ENCODE measurements at places on chromosomes 11 and 22. TPM values are rescaled to one million over a fixed set of nuclear protein-coding genes. Genes with fewer than 3 reads are reported as not detected.

DNA sequence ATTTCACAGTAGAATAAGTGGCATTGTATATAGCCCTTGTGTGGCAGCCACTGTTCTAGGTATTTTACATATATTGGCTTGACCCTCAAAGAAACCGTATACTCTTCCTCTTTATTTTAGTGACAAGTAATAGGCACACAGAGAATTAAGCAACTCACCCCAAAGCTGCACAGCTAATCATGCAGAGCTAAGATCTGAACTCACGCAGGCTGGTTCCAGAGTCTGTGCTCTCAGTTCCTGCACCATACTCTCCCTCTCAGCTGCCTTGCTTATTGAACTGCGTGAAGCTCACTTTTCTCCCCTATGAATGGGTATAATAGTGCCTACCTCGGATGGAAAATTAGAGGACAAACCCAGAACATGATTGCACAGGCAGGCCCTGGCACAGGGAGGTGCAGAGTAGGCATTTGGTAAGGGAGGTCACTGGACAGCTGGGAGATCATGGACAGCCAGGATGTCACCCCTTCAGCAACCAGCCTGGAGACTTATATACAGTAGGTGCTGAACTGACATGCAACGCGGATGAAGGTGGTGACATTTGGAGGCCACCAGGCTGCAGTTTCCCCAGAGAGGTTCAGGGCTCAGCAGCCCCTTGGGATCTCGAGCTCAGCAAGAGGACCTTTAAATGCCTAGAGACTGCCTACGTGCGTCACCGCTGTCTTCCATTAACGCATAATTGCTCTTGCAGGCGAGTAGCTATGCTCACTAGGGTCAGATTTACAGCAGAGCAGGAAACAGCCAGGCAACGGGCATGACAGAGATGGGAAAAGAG is 78.4 kb upstream of the TP53I11 start:
- H3K4me1 ChIP-seq = no peaks in the 10 kb centered on the region
- no peak overlapping the region for H3K27ac ChIP-seq
- no peak overlapping the region for H3K4me3 ChIP-seq
- no peaks in the 10 kb centered on the region for H3K36me3 ChIP-seq
- peak; percentile 32 for DNase-seq

DNA sequence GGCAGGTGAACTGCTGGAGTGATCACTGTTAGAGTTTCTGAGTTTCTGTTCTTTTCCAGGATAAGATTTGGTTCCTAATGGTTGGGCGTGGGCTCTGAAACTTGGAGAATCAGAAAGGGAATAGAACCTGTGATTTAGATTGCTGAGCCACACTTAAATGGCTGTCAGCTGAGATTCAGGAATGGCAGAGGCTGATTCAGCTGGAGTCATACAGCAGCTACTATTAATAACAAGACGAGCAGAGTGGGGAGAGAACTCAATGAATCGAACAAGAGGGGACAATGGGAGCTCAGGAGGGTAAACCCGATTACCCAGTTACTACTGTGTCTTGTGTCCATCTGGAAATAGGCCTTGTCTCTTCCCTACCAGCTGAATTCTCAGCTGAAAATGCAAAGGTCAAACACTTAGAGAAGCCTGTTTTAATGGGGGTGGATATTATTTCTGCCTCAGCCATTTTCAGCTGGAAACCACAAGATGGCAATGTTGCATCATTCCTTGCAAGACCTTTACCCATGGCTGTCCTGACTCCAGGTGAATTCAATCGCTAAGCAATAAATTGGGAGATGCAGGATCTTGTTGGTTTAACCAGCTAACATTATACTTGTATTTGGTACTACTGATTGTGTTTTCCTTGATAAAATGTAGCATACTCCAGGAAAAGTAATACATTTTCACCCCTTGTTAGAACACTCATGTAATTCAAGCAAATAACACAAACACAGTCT is 104.5 kb upstream of the RAG2 start:
- H3K27ac ChIP-seq = no peak overlapping the region
- peak; percentile 72 for DNase-seq
- H3K36me3 ChIP-seq = no peaks in the 10 kb centered on the region
- no peaks in the 10 kb centered on the region for H3K4me1 ChIP-seq
- H3K4me3 ChIP-seq = no peak overlapping the region
- no peaks in the 10 kb centered on the region for H3K27me3 ChIP-seq

DNA sequence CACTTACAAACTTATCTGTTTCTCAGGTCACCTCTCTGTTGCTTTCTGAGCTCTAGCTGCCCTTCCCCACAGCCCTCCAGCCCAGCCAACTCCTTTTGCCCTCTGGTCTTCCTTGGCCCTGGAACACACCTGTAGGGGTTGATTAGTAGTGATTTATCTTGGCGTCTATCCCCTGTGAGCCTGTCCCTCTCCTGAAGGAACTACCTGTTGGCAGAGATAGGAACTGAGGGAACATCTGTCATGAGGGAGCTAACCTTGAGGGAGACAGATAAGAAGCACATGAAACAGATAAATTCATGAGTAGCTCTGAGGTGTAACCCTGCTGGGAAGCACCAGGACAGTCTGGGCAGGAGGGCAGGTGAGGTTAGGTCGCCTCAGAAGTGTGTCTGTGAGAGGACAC is 38.9 kb downstream of the CABIN1 start:
- H3K36me3 ChIP-seq = peaks cover 59% of the 10 kb centered on the region
- no peak overlapping the region for H3K4me3 ChIP-seq
- DNase-seq = no peak
- peaks cover 2% of the 10 kb centered on the region for H3K4me1 ChIP-seq
- H3K27ac ChIP-seq = no peak overlapping the region

The MMP3 gene
- not detected for total RNA-seq

The KCNE3 gene
- total RNA-seq = 1.5 TPM

DNA sequence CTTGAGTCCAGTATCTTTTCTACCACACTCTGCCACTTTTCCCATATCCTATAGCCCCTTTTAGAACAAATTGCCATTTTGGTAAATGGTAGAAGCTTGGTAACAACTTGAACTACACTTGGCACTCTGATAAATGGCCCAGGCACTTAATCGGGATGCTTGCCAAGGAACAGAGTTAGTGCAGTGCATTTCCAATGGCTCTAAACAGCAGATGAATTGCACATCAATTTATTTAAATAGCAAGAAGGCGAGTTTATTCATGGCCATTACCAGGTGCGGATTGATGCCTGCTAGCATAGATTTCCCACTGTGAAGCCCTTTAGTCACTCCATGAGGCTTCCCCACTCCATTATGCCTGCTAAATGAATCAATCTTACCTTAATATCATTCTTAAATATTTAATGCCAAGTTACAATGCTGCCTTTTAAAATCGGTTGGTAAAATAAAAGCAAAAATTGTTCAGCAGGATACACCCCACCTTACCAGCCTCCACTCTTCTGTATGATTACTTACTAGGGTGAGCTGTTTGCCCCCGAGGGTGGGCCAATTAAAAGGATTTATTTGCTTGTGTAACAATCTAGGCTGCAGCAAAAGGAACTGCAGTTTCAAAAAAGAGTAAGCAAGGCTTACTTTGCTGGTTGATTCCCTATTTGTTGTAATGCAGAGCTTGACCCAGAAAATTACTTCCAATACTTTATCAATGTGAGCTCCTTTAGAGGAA is 136.0 kb upstream of the ARHGAP42 start:
- H3K27ac ChIP-seq = no peak overlapping the region
- H3K36me3 ChIP-seq = no peaks in the 10 kb centered on the region
- H3K4me1 ChIP-seq = no peaks in the 10 kb centered on the region
- H3K27me3 ChIP-seq = no peaks in the 10 kb centered on the region
- no peak overlapping the region for H3K4me3 ChIP-seq

The PKP3 gene
- 40.6 TPM for total RNA-seq

DNA sequence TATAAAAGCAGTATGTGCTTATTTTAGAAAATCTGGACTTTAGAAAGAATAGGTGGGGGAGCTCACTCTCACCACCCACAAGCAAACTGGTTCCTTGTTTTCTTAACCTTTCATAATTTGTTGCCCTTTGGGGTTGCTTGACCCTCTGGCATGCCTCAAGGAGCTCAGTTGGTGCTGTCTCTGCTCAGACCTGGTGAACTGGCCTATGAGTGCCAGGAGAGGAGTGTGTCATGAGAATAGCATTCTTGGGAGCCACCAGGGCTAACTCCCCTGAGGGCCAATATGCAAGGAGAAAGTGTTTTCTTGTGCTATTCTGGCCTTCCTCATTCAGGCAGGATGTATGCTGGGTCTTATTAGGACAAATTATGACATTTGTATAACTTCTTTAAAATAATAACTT is 21.0 kb upstream of the AMOTL1 start:
- H3K4me3 ChIP-seq = no peak overlapping the region
- peaks cover 32% of the 10 kb centered on the region for H3K4me1 ChIP-seq
- no peaks in the 10 kb centered on the region for H3K27me3 ChIP-seq
- no peaks in the 10 kb centered on the region for H3K36me3 ChIP-seq
- no peak overlapping the region for H3K27ac ChIP-seq

- no peaks in the 10 kb centered on the region for H3K27me3 ChIP-seq
- no peaks in the 10 kb centered on the region for H3K4me1 ChIP-seq
- H3K36me3 ChIP-seq = no peaks in the 10 kb centered on the region
- DNase-seq = no peak
Observed at GRCh38 chr11:1919391-1920127, at the start of gene TNNT3. TSS of gene TNNT3 (plus strand) at chr11:1919703. CDS start at chr11:1922875, 3,172 bp downstream.

The ST14 gene
- total RNA-seq = 17.5 TPM

The SSH3 gene
- total RNA-seq = 38.1 TPM

- DNase-seq = no peak
- H3K36me3 ChIP-seq = peaks cover 17% of the 10 kb centered on the region
- no peak within 1 kb of the TSS for H3K27ac ChIP-seq
- no peaks in the 10 kb centered on the region for H3K4me1 ChIP-seq
- H3K4me3 ChIP-seq = no peak within 1 kb of the TSS
Observed at GRCh38 chr22:25199731-25200520, at the start of gene CRYBB3. TSS of gene CRYBB3 (plus strand) at chr22:25199858. CDS start at chr22:25201397, 1,539 bp downstream.

DNA sequence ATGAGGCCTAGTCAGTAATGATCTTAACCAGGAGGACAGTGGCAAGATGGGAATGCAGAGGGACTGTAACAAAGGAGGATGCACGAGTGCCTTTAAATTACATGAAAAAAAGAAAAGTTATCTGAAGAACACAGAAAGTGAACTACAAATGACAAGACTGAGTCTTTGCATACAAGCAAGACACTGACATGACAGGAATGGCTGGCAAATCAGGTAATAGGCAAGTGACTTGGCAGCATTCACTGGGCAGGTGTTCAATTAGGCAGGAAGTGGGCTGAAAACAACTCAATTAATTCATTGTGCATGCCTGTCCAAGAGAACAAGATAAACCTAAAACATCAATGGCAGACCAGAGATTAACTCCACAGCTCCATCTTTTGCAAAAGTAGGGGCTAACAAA is 24.0 kb downstream of the SMCO4 start:
- H3K4me3 ChIP-seq = no peak overlapping the region
- no peak overlapping the region for H3K27ac ChIP-seq
- no peaks in the 10 kb centered on the region for H3K36me3 ChIP-seq

The MS4A6E gene
- total RNA-seq = not detected

DNA sequence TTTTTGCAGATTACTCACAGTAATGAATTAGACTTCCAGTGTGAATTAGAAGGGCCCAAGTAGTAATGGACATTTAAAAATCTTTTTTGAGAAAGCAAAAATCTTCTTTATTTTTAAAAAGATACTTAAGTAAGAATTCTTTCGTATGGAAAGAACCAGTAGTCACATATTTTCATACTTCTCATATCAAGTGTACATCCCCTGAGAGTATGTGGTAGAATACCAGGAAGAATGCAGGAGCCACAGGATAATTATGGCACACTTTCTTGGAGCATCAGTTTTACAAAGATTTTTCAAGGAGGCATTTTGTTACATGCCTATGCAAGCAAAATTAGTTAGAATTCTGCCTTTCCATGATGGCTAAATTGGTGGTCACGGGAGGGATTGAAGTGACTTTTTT is 28.1 kb downstream of the POLD3 start:
- H3K27me3 ChIP-seq = no peaks in the 10 kb centered on the region
- H3K4me1 ChIP-seq = peaks cover 3% of the 10 kb centered on the region
- H3K27ac ChIP-seq = no peak overlapping the region
- H3K36me3 ChIP-seq = peaks cover 48% of the 10 kb centered on the region
- no peak overlapping the region for H3K4me3 ChIP-seq
- no peak for DNase-seq

The KCNQ1 gene
- 2.8 TPM for total RNA-seq

- H3K36me3 ChIP-seq = no peaks in the 10 kb centered on the region
- no peak overlapping the region for H3K4me3 ChIP-seq
- peaks cover 2% of the 10 kb centered on the region for H3K27me3 ChIP-seq
- H3K4me1 ChIP-seq = peaks cover 13% of the 10 kb centered on the region
- no peak for DNase-seq
Observed at GRCh38 chr22:19746726-19747125, 13.9 kb upstream of the TBX1 start.

DNA sequence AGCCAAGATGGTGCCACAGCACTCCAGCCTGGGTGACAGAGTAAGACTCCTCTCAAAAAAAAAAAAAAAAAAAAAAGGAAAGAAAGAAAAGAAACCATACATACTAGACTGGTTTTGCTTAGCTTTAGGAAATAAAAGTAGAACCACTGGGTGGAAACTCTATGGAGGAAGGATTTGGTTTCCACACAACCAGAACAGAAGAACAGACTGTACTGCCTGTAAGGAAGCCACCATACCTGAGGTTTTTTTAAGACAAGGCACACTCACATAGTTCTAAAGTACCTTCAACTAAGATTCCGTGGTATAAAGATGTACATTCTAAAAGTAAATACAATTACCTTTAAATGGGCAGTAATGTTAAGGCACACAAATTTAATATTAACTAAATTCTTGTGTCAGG is 58.6 kb downstream of the NUP98 start:
- no peaks in the 10 kb centered on the region for H3K27me3 ChIP-seq
- H3K27ac ChIP-seq = no peak overlapping the region
- no peak for DNase-seq
- no peak overlapping the region for H3K4me3 ChIP-seq

The GUCY1A2 gene
- 3.7 TPM for total RNA-seq

The OR4D5 gene
- total RNA-seq = not detected

- H3K27ac ChIP-seq = no peak overlapping the region
- peaks cover 5% of the 10 kb centered on the region for H3K4me1 ChIP-seq
- no peak for DNase-seq
- peaks cover 15% of the 10 kb centered on the region for H3K27me3 ChIP-seq
Observed at GRCh38 chr22:30185129-30185528, 61.4 kb downstream of the LIF start.

DNA sequence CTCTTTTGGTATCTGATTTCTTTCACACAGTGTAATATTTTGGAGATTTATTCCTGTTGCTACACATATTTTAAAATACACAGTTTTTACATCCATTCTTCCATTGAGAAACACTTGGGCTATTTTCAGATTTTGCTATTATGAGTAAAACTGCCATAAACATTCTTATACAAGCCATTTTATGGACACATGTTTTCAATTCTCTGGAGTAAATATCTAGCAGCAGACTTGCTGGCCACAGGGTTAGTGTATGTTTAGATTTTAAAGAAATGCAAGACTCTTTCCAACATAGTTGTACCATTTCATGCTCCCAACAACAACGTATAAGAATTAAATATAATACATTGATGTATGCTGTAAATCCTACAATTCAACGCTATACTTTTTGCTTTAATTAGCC is 360.8 kb upstream of the PITPNB start:
- H3K27me3 ChIP-seq = no peaks in the 10 kb centered on the region
- no peaks in the 10 kb centered on the region for H3K4me1 ChIP-seq
- no peak overlapping the region for H3K27ac ChIP-seq
- no peak for DNase-seq
- H3K36me3 ChIP-seq = no peaks in the 10 kb centered on the region
- H3K4me3 ChIP-seq = no peak overlapping the region

GRCh38 chr22:29400576-29400975 is 12.2 kb upstream of the AP1B1 start:
- H3K36me3 ChIP-seq = no peaks in the 10 kb centered on the region
- no peaks in the 10 kb centered on the region for H3K4me1 ChIP-seq
- no peak overlapping the region for H3K4me3 ChIP-seq
- H3K27ac ChIP-seq = no peak overlapping the region
- H3K27me3 ChIP-seq = no peaks in the 10 kb centered on the region
- no peak for DNase-seq

The F2 gene
- 0.88 TPM for total RNA-seq
